Panc1 (cell line): ENCODE measurements at places on chromosomes 4 and X. TPM values are rescaled to one million over a fixed set of nuclear protein-coding genes. Genes with fewer than 3 reads are reported as not detected.

DNA sequence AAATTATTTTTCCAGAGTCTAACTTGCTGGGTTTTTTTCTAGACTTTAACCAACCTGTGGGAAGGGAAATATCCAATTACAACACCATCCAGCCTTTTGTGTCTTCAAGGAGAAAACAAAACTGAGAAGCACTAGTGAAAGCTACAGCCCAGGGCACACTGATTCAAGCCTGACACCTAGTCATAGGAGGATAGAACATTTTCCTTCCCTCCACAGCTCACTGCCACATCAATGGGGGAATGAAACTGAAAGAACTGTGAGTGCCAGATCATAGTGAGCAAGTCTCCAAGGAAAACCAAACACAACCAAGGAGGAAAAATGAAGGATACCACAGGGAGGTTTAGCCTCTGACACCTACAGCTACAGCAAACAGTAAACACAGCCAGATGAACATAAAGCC, 43.3 kb upstream of the MAGEA8 start:
- DNase-seq = no peak

The ARMCX2 gene
- 1.0 TPM for total RNA-seq

DNA sequence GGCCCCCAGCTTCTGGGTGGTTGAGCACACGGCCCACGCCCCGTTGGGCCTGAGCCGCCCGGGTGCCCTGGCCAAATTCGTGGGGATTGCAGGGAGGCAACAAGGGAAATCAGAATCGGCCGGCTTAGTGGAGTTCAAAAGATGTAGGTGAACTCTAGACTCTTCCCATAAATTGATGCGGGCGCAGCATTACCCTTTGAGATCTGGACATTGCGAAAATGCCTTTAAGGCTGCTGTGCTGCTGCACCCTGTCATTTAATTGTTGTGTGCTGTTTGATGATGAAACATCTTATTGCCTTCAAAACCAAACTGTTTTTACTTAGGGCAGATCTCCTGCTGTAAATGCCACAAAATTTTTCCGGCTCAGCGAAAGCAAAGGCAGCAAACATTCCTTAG, 409 bp upstream of the MPP1 start:
- no peak for DNase-seq

- DNase-seq = no peak
Measured at GRCh38 chr4:93710101-93710846, 118.3 kb upstream of the ATOH1 start.

- no peak for DNase-seq
Measured at GRCh38 chr4:188439641-188440311, 300.5 kb downstream of the TRIML1 start.

DNA sequence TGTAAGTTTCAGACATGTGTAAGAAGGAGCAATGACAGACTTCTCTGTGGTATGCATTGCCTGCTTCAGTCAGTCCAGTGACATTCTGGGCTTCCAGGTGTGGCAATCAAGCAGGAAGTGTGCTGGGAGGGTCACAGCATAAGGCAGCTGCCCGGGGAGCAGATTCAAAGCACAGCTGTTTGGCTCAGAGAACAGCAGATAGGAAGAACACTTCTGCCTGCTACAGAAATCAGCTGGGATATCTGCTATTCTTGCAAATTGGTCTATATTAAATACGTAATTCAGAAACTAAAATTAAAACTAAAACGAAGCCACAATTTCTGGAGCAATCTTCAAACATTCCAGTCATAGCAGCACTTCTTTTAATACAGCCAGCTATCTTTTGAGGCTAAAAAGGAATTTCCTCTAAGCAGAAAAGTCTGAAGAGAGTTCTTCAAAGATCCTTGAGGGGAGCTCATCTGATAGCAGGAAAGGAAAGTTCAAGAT, 47.5 kb upstream of the GALNT7 start:
- DNase-seq = no peak
